Dermis microvascular lymphatic vessel endothelial cell (primary cell): ENCODE measurements at places on chromosomes 5 and 9.

- DNase-seq: no peak
These were observed 88.9 kb downstream of the GABBR2 start for GRCh38 chr9:98619788-98620187.

DNA sequence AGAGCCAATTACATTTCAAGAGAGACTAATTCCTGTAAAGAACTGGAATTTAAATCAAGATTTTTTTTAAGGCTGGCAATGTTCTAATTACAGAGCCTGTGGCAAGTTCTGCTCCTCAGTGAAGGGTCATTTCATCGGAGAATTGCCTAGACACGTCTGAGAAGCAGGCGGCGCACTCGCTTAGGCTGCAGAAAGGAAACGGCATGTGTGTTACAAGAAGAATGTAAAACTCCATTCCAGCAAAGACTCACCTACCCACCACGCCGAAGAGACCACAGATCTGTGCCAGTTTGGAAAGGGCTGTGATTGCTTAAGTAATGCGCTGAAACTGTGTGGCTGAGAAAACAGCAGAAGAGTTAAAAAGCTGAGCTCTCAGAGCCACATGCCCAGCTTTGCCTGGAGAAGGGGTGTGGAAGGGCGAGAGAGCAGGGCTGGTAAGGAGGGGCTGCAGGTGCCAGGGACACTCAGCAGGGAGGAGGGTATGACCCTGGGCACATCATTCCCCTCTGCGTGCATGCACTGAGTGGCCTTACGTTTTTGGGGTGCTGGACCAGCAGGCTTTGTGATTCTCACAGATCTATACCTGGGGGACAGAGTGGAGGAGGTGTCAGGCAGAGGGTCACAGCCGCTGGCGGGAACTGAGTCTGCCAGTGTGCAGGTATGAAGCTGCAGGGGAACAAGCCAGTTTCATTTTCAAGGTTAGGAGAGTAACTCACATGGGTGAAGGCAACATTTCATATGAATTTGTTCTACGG, 17.8 kb upstream of the SLC25A51 start:
- DNase-seq: no peak

- no peak for DNase-seq
These were observed 576.3 kb downstream of the PDE4D start for GRCh38 chr5:59317023-59317773.

GRCh38 chr5:110702704-110703103, 23.8 kb downstream of the TMEM232 start:
- DNase-seq: no peak

- no peak for DNase-seq
These were observed 75.2 kb upstream of the CTSL start for GRCh38 chr9:87650611-87651295.

- peak; percentile 56 for DNase-seq
These were observed at the start of the genes DHFR and MSH3 for GRCh38 chr5:80654391-80655230. DHFR (minus strand) TSS chr5:80654983; CDS start chr5:80654489, 494 bp downstream. MSH3 (plus strand) TSS chr5:80654652; CDS start chr5:80654728, 76 bp downstream.

GRCh38 chr5:44919560-44919959, 110.8 kb downstream of the MRPS30 start:
- no peak for DNase-seq

GRCh38 chr5:108720391-108720790, 27.3 kb upstream of the FER start:
- DNase-seq: no peak

- no peak for DNase-seq
These were observed 37.2 kb downstream of the NCS1 start for GRCh38 chr9:130209422-130209821.

- no peak for DNase-seq
These were observed 99.9 kb downstream of the PRR16 start for GRCh38 chr5:120564013-120564412.

DNA sequence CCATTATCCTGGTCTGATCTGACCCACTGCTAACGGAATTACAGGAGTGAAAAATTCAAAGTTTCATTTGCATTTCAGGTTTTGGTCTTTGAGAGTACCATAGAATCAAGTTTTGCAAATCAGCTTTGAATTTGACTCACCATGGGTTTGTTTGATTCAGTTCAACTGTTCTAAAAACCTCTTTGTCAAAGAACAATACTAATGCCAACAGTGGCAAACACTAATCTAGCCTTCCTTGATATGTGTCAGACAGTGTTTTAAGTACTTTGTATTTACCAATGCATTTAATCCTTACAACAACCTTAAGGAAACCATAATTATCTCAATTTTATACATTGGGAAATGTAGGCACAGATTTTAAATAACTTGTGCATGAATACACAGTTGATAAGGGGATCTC, 10.1 kb upstream of the FSD1L start:
- no peak for DNase-seq

GRCh38 chr5:15255576-15255975, 244.4 kb upstream of the FBXL7 start:
- no peak for DNase-seq

DNA sequence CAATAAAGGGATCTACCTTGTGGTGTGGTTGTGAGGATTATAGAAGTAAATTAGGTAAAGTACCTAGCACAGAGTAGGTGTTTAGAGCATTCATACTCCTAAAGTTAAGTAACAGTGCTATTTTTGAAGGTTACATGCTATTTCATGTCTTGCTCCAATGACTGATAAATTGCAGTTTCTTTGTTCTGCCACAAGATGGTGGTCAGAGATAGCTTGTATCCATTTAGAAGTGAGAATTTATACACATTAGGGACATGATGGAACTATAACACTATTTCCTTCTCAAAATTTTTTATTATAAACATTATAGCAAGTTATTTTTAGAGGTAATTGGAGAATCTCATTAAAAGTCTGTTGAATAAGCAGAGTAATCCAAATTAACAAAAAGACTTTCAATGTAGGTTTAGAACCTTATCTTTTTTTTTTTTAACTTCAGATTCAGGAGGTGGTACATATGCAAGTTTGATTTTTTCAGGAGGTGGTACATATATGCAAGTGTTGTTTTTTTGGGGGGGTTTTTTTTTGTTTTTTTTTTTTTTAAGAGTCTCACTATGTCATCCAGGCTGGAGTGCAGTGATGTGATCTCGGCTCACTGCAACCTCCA, 17.1 kb downstream of the MTREX start:
- DNase-seq: peak; percentile 63

- peak; percentile 37 for DNase-seq
These were observed 1.3 kb downstream of the PTCH1 start for GRCh38 chr9:95515272-95516113.

DNA sequence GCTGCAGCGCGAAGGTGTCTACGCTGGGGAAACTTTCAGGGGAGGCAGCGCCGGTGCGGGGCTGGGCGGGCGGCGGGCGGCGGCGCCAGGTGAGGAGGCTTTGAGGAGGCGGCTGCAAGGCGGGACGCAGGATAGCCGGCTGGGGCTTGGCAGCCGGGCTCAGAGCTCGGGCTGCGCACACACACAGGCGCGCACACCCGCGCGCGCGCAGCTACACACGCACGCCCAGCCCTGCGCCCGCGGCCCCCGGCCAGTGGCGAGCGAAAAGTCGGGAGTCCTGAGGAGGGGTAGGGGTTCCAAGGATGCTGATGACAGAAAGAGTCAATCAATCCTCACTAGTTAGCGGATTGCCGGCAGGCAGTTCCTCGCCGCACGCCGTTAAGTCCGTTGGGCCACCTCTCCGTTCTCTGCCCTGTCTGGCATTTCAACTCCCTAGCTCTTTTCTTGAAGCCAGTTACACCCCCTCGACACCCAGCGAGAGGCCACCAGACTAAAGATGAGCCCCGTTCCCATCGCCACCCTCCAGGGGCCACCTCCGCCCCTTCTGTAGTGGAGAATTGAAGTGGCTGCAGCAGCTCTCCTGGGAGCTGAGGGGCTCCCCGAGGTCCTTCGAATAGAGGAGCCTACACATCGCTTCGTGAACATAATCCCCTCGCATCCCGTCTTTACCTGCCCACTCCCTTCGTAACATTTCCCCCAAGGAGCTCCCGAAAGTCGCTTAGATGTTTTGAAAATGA, 1640.3 kb upstream of the C9orf72 start:
- DNase-seq: no peak

DNA sequence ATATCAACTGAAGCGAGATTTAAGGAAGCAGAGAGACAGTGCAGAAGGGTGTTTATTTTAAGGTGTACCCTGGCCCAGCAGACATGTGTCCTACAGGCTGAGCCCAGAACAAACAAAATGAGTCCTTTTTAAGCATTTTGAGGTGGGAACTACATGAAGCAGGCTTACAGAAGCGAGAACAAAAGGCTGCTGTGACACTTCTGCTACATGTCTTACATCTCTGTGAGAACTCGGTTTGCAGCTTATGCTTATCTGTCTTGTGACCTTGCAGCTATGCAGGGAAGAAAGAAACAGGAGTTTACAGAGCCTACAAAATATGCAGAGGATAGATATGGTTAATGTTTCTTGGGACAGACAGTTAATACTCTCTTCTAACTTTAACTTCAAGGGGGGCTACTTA, 295.9 kb downstream of the CEMIP2 start:
- no peak for DNase-seq

DNA sequence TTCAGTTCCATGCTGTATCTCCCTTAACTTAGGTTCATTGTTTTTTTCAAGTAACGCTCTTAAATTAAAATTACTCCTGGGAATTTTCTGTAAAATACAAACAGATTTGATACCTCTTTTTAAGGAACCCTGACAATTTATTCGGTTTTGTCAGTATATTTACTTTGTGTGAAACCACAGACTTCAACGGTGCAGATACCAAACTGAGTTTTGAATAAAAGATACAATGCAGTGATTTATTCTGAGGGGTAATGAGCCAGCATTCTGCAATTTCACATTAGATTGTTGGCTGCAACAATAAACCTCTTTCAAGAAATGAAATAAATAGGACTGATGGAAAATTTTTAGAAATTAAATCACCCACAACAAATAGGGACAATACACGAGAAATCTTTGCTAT, 308.6 kb upstream of the EDIL3 start:
- DNase-seq: no peak

GRCh38 chr5:132094393-132095076, 20.9 kb downstream of the CSF2 start:
- peak; percentile 86 for DNase-seq

DNA sequence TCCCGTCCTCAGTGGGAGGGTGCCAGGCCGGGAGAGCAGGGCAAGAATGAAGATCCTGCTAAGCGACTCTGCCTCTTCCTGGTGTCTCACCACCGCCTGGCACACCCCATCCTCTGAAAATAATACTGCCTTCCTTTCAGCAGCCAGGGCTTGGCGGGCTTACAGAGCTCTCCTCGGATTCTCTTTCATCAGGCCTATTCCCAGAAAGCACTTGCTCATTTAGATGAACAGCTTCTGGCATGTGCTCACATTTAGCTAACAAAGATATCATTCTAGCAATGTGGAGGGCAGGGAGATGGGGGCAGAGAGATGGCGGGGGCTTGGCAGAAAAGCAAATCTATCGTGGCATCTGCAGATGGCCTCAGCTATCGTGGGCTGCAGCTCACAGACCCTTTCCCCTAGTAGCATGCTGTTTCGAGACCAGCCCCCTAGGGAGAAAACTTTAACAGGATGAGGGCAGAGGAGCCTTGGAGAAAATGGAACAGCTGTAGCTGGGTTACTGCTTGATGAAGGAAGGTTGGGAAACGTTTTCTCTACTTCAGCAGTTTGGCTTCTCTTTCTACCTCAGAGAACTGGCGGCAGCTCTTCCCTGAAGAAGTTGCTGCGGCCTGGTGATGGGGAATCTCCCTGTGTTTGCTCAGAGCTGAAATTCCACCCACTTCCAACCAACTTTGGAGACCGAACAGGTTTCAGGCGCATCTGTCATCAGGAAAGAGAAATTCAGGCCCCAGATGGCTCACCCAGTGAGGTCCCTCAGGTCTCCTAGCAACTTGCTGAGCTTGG, 102.1 kb downstream of the TMEM174 start:
- DNase-seq: no peak

GRCh38 chr5:94039101-94039500, 297.7 kb upstream of the POU5F2 start:
- DNase-seq: no peak

DNA sequence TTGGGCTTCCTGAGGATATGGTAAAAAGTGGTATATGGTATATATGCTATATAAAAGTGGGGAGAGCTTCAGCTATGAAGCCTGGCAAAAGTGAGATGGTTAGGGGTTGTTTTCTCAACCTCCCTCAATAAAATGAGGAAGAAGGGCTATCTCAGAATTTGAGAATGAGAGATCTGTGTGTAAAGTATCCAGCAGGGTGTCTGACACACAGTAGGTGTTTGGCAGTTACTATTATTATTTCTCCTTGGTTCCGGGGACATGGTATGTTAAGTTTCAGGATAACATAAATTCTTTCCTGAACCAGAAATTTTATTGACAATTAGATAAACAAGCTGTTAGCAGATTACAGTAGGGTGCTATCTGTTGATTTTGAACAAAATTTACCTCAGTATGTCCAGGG, 94.1 kb downstream of the DENND1A start:
- no peak for DNase-seq

GRCh38 chr9:84323858-84324257, 16.7 kb downstream of the SLC28A3 start:
- no peak for DNase-seq

GRCh38 chr5:34057569-34057968, 14.6 kb upstream of the C1QTNF3 start:
- no peak for DNase-seq

GRCh38 chr5:96337048-96337781, 95.8 kb downstream of the PCSK1 start:
- DNase-seq: no peak

GRCh38 chr5:135030956-135031812, 2.8 kb downstream of the PITX1 start:
- no peak for DNase-seq

GRCh38 chr5:139371482-139372435, 11.3 kb downstream of the SLC23A1 start:
- DNase-seq: no peak

DNA sequence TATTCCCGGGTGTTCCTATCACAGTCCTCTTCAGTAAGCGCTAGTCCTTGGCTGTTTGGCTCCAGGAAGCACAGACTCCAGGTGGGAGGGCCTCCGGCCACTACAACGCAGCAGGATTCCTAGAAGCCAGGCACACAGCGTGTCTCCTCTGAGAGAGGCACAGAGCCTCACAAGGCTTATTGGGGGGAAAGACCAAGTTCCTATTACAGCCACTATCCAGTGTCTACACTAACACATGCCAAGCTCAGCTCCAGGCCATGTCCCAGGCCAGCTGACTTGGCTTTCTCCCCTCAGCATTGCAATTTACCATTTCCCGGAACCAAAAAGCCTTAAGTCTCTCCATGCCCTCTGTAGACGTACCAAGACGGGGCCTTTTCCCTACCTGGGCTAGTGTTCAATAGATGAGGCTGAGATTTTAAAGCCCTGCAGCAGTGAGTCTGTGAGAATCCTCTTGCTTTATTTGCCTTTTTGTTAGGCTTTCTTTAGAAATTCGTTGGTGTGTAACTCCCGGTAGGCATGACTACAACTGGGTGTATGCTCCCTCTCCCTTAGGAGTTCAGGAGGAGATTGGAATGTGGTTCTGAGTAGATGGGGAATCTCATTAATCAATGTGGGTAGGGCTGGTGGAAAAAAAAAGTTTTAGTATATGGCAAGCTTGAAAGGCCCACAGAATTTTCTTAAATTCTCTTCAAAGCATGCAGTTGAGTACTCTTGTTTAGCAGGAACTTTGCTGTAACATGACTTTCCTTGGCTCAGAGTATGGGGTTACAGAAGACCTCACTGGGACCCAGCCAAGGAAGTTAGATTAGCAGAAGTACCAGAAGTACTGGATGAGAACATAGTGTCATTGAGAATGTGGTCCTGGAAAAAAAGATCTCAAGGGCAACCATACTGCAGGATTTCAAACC, 84.3 kb upstream of the SLC1A3 start:
- no peak for DNase-seq

GRCh38 chr5:40386289-40386688, 293.4 kb upstream of the PTGER4 start:
- no peak for DNase-seq

GRCh38 chr5:58773744-58774441, 191.0 kb downstream of the RAB3C start:
- no peak for DNase-seq
